ENCODE measurements at places on chromosomes 4 and X.
A peak's percentile ranks its signal among the peaks of the same experiment; 100 is the strongest.

GRCh38 chrX:24398766-24399165 lies 38.3 kb downstream of the SUPT20HL1 start:
- no peak for DNase-seq

DNA sequence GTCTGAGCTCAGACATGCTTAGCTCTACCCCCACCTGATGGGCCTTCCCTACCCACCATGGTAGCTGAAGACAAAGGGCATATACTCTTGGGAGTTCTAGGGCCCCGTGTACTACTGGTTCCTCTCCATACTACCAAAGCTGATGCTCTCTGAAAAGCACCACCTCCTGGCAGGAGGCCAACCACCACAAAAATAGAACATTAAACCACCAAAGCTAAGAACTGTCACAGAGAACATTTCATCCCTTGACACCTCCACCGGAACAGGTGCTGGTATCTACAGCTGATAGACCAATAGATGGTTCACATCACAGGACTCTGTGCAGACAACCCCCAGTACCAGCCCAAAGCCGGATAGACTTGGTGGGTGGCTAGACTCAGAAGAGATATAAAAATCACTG lies 13.4 kb downstream of the EDA2R start:
- no peak for DNase-seq

- DNase-seq = no peak
These were observed 2.5 kb upstream of the PPP2R2C start for GRCh38 chr4:6474705-6475457.

- DNase-seq = peak; percentile 78
These were observed 169.6 kb downstream of the CAMK2D start for GRCh38 chr4:113591982-113592381.

DNA sequence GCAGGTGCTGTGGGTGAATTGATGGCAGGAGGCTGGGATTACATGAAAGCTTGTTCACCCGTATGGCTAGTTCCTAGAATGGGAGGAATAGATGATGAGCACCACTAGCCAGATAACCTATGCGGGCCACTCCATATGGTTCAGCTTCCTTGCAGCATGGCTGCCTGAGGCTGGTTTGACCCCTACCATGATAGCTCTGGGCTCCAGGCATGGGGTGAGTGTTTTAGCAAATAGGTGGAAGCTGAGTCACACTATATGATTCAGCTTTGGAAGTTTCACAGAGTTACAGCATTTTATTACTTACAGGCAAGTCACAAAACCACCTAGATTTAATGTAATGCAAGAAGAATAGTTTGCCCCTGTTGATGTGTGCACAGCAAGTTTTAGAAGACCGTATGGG lies 603.2 kb downstream of the STIM2 start:
- DNase-seq = peak; percentile 19

DNA sequence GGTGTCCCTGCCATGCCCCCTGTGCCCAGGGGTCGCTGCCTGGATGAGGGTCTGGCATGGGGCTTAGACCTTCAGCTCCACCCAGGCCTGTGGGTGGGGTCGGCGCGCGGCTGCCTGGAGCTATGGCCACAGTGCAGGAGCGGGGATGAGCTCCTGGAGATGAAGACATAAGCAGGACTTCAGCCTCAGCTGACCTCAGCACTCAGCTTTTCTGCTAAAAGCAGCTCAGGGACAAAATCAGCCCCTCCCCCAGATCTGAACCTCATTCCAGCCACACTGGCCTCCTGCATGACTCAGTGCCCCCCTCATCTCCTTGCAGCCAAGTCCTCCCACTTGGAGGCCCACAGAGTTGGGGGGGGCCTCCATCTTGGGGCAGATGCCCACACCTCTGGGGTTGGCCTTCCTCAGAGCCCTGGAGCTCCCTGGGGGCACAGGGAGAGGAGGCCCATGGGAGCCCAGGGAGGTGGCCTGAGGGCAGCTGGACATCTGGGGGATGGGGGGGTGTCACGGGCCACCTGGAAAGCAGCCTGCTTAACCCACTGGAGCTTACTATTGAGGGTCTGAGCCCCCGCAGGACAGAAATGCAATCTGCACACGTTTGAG lies 19.4 kb upstream of the CPLX1 start:
- DNase-seq = peak; percentile 33

DNA sequence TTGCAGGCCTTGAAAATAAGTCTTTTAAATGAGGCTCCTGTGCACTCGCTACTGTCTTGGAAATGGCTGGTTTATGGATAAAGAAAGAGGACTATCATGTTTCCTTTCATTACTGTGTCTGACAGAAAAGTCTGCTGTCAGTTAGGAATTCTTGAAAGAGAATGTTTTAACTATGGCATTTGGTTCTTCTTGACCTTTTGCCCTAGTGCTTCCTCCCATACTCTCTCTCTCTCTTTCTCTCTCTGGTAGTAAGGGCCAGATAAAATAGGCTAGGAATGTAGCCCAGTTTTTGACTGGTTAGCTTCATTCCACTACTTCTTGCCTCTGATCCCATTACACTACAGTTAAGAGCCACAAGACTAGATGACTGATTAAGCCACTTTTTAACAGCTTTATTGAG lies 29.8 kb downstream of the YY2 start:
- peak; percentile 56 for DNase-seq

DNA sequence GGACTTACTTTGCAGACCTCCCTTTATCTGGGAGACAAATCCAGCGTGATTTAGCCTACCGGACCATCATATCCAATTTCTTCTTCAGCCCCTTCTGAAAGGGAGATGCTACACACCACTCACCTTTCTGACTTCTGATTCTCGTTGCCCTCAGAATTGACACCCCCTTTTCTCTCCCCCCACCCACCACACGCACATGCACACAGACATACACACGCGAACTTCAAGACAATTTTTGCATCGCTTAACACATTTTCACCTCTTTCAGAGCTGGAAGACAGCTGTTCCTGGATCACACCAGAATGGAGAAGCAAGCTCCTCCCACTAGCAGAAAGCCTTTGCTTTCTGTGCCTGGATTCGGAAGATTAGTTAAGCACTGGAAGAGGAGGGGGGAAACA lies 1.0 kb upstream of the SNCA start:
- DNase-seq = no peak

DNA sequence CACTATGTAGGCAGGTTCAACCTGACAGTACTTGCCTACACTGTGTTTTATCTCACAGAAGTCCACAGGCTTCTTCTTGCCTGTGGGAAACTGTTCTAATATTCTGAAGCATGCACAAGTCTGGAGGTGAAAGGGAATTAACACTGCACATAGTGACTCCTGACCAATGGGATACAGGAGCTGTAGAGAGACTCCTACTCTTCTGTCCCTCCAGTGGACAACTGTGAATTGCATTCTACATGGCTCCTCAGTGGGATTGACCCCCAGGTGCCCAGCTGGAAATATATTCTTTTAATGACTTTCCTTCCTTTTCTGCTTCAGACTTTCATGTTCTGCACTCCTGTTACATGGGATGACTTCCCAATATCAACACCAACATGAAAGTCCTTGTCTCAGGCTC lies 8.2 kb upstream of the YIPF6 start:
- DNase-seq = peak; percentile 17
